Stimulated activated CD8-positive, alpha-beta memory T cell treated with anti-CD3 and anti-CD28 coated beads, Interleukin-4, amount 100 ng/mL, for 1 hour (primary cell): ENCODE measurements at places on chromosomes 6 and 20.

DNA sequence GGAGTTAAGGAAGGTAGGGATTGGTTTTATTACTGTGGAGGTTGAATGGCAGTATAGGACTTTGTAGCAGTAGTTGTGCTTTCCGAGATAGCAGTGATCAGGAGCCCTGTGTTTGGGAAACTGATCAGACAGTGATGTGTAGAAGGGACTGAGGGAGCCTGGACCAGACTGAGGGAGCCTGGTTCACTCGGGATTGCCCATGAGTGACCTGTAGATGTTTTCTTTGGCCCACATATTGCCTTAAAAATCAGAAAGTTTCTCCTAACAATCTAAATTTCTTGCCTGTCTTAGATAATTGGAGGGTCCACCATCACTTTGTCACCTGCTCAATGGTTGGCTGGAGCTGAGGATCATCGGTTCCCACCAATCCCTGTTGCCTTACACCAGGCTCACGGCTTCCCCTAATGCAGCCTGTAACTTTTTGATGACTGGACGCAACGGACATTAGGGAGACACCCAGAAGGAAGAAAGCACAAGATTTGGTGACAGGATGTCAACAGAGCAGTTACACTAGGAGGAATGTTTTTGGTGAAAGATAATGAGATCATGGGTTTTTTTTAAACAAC lies 1.1 kb downstream of the CDS2 start:
- no peak for DNase-seq

DNA sequence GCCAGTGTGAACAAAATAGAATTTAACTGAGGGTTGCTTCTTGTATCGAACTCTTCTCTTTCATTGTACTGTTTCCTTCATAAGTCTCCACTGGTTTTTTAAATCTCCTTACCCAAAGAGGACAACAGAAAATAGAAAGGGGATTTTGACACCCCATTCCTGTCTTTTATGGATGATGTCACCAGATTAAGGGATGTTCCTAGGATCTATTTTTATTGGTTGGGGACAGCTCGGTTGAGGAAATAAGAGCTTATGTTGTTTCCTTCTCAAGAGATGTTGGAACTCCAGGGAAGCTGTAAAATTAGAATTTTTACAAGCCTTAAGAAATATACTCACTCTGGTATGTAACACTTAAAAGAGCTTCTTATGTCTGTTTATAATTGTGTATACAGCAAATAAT lies 171.5 kb downstream of the PHF3 start:
- no peak for DNase-seq

DNA sequence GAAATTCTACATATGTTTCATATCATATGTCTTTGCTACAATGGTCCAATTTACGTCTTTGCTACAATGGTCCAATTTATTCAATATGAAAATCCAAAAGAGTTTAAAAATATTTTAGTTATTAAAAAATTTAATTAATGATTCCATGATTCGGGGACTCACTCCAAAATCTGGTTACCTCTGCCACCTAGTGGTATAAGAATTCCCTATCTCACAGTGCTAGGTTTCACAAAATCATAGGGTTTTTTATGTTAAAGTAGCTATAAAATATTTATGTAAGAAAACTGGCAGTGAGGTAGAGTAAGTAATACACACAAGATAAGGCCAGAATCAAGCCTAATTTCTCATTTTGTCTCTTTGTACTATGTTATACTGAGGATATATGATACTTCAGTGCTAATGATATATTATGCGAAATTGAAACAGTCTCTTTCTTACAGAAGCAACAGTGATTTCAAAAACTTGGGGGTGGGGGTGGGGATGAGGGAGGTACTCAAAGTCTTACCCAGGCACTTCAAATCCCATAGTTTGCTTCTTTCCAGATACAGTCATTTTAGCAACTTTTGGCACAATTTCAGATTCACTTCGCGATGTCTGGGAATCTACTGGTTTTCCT lies 52.3 kb downstream of the HBS1L start:
- no peak for DNase-seq

DNA sequence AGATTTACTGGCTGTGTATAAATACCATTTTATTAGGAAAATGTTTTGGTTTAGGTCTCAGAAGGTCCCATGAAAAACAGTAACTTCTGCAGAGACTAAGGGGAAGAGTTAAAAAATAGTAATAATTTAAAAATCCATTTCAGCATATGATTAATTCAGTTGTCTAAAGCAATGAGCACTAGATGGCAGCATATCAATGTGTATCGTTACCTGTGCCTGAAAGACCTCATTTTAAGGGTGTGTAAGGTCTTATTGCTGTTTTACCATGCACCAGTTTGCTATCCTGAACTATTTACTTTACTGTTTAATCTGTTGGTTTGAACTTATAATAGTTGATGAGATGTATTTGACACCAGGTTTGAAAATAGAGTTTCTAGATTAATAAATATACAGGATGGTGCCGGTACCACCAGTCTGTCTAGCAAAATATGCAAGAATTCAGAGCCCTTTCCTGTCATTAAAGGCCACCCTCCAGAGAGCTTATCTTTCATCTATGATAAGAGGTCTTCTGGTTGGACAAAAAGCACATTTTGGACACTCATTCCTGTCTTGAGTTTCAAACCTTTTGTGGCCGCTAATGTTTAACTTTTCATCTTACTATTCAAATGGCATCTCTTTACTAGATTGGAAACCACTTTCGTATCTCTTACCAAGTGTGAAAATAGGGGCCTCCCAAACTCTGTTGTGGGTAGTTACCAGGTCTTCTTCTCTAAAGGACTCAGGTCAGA lies 8.9 kb upstream of the AHI1 start:
- DNase-seq = no peak

- DNase-seq = no peak
Measured at GRCh38 chr6:37303891-37304503, 46.1 kb upstream of the TMEM217 start.

DNA sequence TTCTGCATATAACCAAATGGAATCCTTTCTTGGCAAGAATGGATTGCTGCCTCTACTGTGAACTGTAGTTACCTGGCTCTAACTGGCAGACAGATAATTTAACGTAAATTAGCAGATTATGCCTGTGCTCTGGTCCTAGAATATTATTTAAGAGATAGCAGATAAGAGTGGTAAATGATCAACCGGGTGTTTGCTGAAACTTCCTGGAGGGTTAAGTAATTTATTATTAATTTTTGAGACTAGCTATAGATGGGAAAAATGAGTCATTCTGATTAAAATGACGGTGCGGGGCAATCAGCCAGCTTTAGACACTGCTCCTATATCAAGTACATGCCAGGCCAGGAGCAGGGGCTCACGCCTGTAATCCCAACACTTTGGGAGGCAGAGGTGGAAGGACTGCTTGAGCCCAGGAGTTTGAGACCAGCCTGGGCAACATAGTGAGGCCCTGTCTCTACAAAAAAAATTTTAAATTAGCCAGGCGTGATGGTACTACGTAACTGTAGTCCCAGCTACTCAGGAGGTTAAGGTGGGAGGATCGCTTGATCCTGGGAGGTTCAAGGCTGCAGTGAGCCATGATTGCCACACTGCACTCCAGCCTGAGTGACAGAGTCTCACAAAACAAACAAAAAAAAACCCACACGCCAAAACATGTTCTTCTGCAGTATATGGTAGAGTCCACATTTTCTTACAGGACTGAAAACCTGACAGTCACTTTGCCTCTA lies 22.6 kb downstream of the B4GALT5 start:
- DNase-seq = no peak
